Stimulated activated CD8-positive, alpha-beta memory T cell treated with anti-CD3 and anti-CD28 coated beads, Interleukin-4, amount 100 ng/mL, for 1 hour (primary cell): ENCODE measurements at places on chromosomes 7 and 10.

DNA sequence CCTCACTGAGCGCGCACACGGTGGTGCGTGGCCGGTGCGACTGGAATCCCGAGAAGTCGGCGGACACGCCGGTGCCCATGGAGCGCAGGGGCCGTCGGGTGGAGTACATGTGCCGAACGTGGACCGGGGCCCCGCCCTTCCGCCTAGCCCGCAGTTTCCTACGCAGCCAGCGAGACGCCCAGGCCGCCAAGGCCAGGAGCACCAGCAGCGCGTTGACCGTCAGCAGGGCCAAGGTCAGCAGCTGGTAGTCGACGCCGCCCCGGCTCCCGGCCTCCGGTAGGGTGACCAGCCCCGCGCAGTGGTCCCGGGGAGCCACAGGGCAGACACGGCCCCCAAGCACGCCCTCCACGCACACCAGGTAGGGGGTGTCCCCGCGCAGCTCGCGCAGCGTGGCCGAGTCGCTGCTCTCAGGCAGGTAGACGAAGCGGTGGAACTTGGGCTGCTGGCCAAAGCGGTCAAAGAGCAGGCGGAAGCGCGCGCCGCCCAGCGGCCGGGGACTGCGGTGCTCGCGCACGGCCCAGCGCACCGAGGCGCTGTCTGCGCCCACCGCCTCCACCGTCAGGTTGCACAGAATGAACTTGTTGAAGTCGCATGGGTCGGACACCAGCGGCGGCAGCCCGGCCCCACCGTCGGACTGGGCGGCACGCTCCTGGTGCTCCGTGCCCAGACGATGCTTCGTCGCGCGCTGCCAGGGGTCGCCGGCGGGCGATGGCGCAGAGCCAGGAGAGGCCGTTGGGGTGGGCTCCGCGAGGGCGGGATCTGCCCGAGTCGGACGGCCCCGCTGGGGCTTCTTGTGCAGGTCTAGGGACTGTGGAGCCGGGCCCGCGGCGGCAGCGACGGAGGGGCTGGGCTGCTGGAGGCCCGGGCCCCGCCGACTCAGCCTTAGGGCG lies 2.2 kb downstream of the TRIL start:
- no peak for DNase-seq

GRCh38 chr7:137684776-137685175 lies 162.0 kb downstream of the DGKI start:
- no peak for DNase-seq

DNA sequence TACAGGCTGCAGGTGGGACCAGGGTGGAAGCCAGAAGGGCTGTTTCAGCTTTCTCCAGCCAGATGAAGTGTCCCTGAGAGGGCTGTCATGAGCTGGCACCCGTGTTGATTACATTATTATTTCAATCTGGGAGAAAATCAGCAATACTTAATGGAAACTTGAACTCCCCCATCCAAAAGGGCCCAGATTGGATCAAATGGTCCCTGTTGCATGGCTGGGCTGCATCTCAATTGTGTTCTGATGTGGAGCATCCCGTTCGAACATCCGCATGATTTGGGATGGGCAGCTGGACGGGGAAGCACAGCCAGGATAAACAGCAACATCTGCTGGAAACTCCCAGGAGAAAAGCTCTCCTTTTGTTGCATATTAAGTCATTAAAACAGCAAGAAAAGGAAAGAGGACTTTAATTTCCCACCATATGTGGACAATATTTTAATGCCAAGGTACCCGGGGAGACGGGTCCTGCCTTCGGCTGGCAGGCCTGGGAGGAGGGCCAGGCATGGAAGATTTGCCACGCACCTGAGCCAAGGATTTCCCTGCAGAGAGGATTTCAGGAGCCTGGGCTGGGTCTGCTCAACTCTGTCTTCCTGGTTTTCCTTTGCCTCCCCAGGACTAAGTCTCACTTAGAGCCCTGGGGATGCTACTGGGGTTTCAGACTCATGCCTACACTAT lies 52.4 kb downstream of the NPTX2 start:
- DNase-seq = no peak

GRCh38 chr10:24214762-24215161 lies 5.8 kb downstream of the KIAA1217 start:
- DNase-seq = no peak

GRCh38 chr10:79092292-79092896 lies 23.6 kb downstream of the ZMIZ1 start:
- no peak for DNase-seq

DNA sequence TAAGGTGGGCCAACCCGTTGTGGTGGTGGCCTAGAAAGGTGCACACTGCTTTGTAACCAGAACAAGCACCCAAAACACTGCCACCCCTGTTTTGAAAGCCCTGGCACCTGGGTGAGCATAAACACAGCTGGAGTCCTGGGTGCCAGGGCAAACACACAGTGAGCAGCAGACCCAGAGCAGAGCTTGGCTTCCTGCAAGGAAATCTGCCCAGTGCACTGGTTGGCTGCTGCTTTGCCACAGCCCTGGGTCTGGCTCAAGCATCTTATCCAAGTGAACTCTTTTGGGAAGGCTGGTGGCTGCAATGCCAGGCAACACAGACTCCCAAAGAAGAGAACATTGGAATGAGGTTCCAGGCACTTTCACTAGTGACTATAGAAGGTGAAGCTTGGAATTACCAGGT lies 145.5 kb upstream of the PDE1C start:
- no peak for DNase-seq

- DNase-seq = no peak
Measured at GRCh38 chr10:55232553-55232952, 431.5 kb upstream of the PCDH15 start.

DNA sequence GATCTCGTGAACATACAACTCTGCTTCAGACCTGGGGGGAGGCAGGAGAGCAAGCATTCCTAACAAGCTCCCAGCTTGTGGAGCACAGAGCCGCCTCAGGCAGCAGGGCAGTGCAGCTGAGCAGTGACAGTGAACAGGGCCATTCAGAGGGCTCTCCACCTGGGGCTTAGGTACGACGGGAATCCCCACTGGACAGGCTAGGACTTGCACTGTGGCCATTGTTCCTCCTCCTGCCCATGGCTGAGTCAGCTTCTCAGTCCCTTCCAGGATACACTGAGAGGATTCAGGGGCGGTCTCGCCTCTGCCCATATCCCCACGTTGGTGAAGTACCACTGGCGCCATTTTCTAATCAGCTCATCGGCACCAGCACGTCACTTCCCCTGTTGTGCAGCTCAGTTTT lies 71.1 kb downstream of the FIGNL1 start:
- no peak for DNase-seq

DNA sequence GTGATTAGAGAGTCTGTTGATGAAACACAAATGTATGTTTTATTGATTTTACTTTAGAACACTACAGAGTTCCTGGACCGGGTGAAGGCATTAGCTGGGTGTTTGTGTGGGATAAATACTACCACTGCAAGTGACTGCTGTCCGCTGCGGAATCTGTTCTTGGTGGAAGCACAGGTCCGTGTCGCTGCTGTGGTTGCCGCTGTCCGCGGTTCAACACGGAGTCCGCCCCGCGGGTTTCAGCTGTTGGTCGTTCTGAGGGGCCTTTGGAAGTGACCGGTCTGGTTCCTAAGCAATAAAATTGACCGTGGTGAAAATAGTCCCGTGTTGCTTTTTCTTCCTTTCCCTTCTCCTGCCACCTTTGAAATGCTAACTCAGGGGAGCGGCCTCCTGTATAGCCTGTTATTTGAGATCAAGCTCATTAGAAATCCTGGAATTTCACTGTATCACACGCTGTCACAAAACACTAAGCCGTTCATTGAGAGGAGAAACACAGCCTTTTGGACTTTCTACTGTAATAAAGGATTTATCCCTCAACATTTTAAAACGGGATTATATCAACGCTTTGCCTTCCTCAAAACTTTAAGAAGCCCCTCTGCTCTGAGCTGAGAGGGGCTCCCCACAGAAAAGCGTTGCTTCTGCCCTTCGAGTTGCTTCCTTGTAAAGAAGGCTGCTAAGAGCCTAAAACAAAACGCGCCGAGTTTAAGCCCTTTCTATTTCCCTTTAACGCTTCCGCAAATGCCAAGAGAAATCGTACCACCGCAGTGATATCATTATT lies 2.6 kb downstream of the NKX6-2 start:
- DNase-seq = no peak

DNA sequence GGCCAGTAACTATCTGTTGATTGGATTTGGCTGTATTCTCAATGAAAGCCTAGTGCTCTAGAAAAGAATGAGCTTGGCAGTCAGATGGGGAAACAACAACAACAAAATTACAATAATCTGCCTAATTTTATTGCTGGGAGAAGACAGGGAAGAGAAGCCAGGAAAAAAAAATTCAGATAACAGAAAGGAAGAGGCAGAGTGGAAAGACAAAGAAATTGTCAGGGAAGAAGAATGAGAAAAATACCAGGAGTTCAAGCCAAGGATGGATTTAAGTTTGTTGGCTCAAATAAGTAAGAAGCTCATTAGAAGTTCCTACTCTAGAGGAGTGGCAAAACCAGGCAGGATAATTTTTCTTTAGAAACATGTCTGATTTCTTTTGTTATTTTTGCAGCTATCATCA lies 45.9 kb upstream of the PRKG1 start:
- DNase-seq = no peak

DNA sequence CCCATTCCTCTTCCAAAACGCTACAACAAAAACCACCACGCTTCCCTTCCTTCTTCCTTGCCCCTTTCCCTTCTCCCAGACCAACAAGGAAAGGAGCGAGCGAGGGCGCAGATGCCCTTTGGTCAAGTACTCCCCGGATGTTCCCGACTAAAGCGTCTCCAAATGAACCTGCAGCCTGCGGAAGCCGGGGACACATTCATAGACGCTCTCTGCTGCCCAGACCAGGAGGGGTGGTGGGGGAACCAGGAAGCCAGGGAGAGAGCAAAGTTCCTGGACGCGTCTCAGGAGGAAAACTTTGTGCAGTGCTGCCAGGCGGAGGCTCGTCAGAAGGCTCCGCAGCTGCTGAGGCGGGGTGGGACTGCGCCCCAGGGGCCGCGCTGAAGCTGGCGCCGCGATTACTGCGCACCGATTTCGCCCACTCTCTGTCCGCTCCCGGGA lies 754 bp downstream of the SEMA3D start:
- DNase-seq = no peak

DNA sequence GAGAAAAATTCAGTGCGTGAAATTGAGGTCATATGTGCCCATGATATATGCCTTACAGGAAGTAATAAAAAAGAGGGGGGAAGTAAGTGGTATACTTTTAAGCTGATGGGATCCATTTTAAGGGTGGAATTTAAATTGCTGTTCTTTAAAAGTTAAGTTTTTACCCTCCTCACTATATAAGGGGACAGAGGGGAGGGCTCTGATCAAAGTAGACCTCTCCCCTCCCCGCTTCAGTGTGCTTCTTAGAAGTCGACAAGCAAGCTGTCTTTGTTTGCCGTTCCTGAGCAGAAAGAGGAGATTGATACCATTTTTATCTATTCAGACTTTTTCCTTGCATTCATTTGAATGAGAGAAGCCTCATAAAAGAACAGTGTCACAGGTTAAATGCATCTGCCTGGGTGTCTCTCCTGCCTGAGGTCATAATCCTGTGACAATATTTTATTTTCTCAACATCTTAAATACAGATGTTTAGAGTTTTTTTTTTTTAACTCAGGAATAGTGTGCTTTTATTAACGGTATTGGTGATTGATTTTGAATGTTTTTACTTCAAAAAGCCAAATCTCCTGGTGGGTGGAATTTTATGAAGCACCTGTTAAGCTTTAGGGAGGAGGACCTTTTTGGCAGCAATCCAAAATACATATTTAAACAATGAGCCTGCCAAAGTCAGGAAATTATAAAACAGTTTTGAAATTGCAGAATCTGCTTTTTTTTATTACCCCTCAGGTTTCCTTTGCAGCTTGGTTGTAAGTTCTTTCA lies 141.7 kb downstream of the KAT6B start:
- DNase-seq = no peak

DNA sequence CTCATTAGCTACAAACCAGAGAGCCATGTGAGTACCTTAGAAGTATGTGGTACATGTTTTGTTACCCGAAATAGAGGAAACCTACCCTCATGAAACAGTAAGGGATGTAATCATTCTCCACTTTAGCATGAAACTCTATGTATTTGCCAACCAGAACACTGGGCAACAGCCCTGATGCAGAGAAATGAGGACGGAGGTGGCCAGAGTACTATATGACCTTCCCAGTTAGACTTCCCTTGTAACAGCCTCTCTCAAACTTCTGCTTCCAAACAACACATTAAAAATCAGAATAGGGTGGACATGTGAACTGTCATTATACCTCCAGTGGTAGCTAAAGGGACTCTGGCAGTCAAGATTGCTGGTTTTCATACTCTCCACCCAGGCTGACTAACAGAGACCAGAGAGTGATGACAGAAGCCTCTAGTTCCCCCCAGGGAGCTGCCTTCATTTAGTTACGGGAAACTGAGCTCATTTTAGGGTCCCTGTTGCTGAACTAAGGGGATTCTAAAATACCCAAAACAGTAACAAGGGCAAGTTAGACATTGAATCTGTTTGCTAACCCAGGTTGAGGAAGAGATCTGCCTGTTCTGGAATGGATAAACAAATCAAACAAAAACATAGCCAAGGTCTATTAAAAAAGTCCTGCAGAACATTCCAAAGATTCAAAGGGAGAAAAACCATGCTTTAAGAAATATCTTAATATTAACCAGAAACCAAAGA lies 83.1 kb downstream of the VPS41 start:
- no peak for DNase-seq

DNA sequence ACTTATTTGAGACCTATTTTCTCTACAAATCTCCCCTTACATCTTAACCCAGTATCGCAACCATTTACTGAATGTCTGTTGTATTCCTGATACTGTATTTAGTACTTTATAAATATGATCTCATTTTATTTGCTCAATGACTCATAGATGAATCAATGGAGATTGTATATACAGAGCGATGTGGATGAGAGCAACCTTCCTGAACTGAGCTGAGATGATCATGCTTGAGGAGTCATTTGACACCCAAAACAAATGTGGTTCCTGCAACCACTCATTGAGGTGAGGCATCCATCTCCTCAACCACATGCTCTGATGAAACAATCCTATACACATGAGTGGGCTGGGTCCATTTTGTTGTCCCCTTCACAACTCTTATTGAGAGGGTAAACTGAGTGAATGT lies 250.0 kb downstream of the CDC14C start:
- DNase-seq = no peak

DNA sequence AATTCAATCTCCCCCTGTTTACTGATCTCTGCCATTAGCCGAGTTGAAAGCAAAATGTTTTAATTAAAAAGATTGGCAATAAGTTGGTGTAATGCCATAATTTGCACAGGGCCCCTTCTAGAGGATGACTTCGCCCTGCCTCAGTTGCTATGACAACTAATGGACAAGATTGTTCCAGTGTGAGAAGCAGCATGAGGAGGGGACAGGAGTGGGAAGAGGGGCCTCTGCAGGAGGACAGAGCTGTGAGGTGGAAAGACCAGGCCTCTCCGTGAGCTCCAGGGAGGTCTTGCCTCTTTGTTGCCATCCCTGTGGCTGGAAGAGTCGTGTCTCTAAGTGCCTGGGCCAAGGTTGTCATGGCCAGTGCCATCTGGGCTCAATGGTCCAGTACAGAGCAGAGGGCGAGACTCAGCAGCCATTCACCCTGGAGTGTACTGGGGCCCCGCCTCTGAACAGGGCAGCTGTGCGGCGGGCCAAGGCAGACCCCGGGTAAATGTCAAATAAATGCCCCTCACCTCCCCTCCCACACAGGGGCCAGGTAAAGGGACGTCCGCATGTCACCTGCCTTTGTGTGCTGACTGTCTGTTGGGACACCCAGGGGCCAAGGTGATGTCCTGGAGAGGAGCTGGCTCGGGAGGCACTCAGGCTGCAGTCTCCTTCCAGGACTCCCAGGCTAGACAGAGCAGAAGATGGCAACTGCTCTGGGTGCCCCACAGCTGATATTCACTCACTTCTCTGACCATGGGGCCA lies 97.0 kb upstream of the RET start:
- DNase-seq = no peak
